ENCODE measurements at places on chromosomes 12 and 14.

GRCh38 chr12:40693207-40693821, 1.1 kb downstream of the CNTN1 start:
- no peak for DNase-seq

GRCh38 chr12:77723308-77723707, 107.4 kb upstream of the NAV3 start:
- no peak for DNase-seq

DNA sequence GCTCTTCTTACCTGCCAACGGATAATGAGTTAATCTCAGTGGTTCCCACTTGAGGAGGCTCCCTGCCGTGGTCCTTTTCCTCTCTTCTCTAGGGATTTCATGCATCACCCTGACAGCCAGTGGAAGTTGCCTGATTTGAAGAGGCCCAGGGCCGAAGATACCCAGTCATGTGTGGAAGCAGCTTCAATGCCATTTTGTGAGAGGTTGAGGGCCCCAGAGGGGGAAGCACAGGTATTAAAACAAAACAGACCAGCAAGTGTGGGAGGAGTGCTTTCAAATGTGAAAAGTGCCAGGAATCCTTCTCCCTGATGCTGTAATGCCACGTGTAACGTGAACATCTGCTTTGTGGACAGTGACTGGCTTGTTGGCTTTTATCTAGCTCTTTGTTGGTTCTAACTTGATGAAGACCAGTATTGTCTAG, 1.5 kb downstream of the TCP11L2 start:
- DNase-seq: no peak

DNA sequence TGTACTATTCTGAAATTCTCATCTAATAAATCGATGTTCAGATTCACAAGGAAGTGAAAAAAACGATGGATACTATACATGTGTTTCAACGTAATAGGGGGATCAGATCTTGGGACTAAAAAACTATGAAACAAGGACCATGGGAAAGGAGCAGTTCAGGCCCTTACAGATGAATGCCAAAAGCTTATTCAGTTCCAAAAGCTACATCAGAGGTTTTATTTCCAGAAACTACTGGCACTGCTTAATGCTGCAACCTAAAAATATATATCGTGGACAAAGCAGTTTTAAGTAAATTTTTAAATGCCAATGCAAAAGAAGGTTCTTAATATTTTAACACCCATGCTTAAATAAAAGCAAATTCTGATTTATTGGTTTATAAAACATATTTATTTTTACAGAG, 38.5 kb downstream of the LRIG3 start:
- no peak for DNase-seq

- DNase-seq: no peak
Observed at GRCh38 chr12:6471989-6472360, 1.5 kb upstream of the VAMP1 start.

- DNase-seq: no peak
Observed at GRCh38 chr12:44405297-44405696, 470.8 kb downstream of the NELL2 start.

DNA sequence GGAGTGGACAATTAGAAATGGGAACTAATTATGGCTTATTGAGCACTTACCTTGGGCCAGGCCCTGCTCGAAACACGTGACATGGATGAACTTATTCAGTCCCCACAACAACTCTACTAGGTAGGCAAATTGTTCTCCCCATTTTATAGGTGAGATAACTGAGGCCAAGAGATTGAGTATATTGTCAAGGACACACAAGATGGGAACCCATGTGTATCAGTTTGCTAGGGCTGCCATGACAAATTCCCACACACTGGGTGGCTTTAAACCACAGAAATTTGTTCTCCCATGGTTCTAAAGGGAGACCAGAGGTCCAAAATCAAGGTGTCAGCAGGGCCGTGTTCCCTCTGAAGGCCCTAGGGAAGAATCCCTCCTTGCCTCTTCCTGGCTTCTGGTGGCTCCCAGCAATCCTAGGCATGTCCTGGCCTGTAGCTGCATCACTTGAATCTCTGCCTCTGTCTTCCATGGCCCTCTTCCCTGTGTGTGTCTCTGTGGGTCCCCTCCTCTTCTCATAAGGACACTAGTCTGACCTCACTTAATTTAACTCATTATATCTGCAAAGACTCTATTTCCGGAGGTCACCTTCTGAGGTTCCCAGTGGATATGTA, 128.8 kb downstream of the CHST11 start:
- no peak for DNase-seq

DNA sequence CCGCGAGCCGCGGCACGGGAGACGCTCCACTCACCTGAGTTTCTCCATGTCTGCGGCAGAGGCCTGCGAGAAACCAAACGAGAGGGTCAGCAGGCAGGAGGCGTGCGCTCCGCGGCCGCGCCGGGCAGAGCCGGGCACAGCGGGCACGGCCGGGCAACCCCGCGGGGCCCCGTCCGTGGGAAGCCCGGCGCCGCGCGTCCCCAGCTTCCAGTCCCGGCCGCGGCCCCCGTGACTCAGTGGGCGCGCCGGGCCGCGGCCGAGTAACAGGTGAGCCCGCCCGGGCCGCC, 19.4 kb downstream of the BEGAIN start:
- DNase-seq: no peak

DNA sequence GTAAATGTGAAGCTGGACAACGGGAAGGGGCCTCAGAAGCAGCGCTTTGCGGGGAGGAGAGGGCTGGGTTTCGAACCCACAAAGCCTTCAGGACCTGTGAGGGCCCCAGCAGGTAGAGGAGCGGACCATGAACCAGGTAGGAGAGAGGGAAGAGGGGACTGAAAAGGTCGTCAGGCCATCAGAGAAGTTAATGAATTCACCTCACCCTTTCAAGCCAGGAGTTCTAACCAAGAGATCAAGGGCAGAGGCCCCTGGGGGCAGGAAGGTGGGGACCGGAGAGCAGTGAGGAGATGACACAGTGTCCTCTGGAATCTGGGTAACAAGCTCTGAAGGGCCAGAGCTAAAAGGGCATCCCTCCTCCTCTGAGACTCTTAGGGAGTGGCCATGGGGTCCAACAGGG, 19.4 kb downstream of the SERPINA1 start:
- DNase-seq: no peak

DNA sequence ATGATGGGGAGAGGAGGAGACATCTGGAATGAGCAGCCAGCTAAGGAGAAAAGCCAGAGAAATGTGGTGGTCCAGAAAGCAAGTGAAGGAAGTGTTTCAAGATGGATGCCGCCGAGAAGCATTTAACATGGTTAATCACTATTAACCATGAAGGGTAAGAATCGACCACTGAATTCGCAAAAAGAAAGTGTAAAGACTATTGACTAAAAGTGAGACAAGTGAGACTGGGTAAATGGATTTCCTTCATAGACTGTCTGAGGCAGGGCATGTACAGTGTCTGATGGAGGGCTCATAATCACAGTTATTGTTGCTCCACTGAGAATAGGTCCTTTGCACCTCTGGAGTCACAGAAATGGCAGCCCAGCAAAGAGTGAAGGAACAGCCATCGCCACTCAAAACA, 25.3 kb upstream of the CLMN start:
- no peak for DNase-seq

GRCh38 chr12:4379405-4379804, at the start of gene FGF23:
FGF23 (minus strand) TSS chr12:4379712; CDS start chr12:4379582, 130 bp downstream.
- DNase-seq: no peak

DNA sequence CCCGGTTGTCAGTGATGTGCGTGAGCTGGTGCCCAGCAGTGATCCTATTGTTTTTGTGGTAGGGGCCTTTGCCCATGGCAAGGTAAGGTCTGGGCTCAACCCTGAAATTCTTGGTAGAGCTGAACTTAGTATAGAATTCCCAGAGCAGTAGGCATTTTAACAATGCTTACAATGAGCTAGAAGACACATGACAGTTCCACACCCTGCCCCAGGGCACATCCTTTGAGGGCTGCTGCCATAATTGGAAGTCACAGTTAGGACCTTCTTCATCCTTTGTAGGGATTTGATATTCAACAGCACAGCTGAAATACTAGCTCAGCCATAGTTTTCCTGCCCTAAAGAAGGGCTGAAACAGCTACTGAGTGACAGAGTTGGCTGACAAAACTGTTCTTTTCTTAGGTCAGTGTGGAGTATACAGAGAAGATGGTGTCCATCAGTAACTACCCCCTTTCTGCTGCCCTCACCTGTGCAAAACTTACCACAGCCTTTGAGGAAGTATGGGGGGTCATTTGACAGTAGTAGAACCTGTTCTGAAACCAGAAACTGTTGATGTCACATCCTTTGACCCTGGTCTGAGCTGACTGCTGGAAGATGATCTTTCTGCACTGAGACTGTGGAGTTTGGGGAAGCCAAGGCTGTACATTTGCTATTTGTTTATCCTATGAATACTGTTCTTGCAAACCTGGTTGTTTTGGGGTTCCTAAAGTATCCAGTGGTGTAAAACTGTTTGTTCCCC, 4.8 kb downstream of the EMG1 start:
- DNase-seq: no peak

- DNase-seq: no peak
Observed at GRCh38 chr12:100830003-100830795, 35.6 kb downstream of the ANO4 start.

DNA sequence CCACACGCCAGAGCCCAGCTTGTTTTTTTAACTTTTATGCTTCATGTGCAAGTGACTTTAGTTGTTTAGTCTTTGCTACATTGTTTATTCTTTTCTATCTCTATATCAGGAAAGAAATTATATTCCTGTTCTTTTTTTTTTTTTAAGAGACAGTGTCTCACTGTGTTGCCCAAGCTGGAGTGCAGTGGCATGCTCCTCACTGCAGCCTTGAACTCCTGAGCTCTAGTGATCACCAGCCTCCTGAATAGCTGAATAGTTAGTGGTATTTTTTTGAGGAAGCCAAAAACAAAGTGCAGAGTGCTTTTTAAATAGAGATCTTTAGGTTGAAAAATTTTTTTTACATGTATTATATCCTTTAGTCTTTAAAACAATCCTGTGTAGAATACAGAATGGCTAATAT, 58.2 kb downstream of the ETNK1 start:
- no peak for DNase-seq

GRCh38 chr14:101875727-101876554, 88.4 kb upstream of the DYNC1H1 start:
- no peak for DNase-seq

Data from activated CD8-positive, alpha-beta memory T cell treated with anti-CD3 and anti-CD28 coated beads for 4 hours (primary cell).